ENCODE measurements at places on chromosomes 16 and 17.

GRCh38 chr17:71699907-71700306 lies 420.9 kb upstream of the SOX9 start:
- DNase-seq, result no peak

DNA sequence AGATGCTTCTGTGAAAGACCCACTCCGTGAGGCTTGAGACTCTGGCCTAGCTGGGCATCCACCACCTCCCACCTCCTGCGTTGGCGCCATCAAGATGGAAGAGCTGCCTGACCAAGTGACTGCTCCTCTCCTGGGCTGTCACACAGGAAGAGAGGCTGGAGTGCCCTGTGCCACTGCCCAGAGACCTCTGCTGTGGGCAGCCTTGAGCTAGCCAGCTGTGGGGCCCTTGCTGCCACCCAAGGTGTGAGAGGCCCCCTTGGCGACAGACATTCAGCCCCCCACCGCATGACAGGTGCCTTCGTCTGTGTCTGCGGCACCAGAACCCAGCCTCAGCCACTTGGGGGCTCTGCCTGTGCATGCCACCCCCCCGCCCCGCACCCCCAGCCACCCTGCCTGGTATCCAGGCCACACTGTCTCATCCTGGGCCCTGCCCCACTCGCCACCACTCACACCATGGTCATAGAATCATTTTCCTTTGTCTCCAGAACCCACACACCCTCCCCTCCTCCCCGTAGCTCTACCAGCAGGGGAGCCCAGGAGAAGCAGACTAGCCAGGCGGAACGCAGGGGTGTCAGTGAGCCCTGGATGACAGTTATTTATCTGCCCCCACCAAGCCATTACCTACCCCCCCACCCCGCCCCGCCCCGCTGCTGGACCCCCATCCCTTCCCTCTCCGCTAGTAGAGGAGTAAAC lies 120.9 kb upstream of the LHX1 start:
- no peak for DNase-seq

GRCh38 chr17:13885953-13886889 lies 183.1 kb upstream of the COX10 start:
- no peak for DNase-seq

- no peak for DNase-seq
Measured at GRCh38 chr17:82752371-82753200, 721 bp downstream of the TBCD start.

- no peak for DNase-seq
Measured at GRCh38 chr16:65010125-65010524, 111.7 kb downstream of the CDH11 start.

GRCh38 chr17:10144456-10144855 lies 54.0 kb downstream of the GAS7 start:
- DNase-seq, result no peak

DNA sequence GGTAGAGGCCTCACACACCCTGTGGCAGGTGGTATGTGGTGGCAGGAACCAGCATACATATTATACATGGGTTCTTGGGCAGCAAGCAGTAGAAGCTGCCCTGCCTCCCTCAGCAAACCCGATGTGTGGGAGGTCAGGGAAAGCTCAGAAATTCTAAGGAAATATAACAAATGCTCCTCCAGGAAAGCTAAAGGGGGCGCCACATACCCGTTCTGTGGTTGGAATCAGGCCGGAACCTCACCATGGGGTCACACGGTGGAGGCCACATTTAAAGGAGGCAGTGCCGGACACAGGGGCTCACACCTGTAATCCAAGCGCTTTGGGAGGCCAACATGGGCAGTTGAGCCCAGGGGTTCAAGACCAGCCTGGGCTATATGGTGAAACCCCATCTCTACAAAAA lies 12.4 kb upstream of the KATNB1 start:
- no peak for DNase-seq

- DNase-seq, result no peak
Measured at GRCh38 chr16:58243528-58244004, 45.7 kb upstream of the CSNK2A2 start.
